Endothelial cell (in vitro differentiated cells): ENCODE measurements at places on chromosomes 2 and 18. TPM values are rescaled to one million over a fixed set of nuclear protein-coding genes. Genes with fewer than 3 reads are reported as not detected.

DNA sequence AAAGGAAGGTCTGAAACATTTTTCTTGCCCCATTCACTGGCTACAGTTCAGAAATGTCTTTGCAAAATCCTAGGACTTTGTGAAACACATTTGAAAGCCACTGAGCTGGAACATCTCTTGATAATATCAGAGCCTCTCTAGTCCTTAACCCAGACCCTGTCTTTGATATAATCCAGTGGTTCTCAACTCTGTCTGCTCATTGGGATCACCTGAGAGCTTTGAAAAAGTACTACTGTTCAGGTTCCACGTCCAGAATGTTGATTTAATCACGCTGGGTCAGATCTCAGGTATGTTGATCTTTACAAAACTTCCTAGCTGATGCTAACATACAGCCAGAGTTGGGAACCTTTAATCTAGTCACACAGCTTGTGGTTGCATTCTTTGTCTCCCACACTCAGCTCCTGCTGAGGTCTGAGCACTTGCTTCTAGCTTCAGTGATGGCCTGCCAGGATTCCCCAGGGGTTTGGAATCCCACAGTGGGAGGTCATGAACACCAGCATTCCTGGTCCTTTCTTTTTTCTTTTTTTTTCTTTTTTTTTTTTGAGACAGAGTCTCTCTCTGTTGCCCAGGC lies 262.7 kb downstream of the SETBP1 start:
- no peak overlapping the region for H3K4me3 ChIP-seq
- peaks cover 4% of the 10 kb centered on the region for H3K36me3 ChIP-seq
- peaks cover 55% of the 10 kb centered on the region for H3K4me1 ChIP-seq

- peaks cover 3% of the 10 kb centered on the region for H3K4me1 ChIP-seq
- peak overlapping the region; percentile 72 for H3K27ac ChIP-seq
- no peak overlapping the region for H3K4me3 ChIP-seq
- no peaks in the 10 kb centered on the region for H3K36me3 ChIP-seq
- DNase-seq = no peak
Measured at GRCh38 chr2:202249521-202250253, 11.3 kb upstream of the SUMO1 start.

The GPR155 gene
- total RNA-seq = 1.7 TPM

The SAG gene
- not detected for total RNA-seq

The CTAGE1 gene
- not detected for total RNA-seq

- H3K36me3 ChIP-seq = peaks cover 22% of the 10 kb centered on the region
- peaks cover 3% of the 10 kb centered on the region for H3K4me1 ChIP-seq
- H3K27me3 ChIP-seq = peaks cover 15% of the 10 kb centered on the region
- no peak overlapping the region for H3K4me3 ChIP-seq
- no peak overlapping the region for H3K27ac ChIP-seq
Measured at GRCh38 chr2:72961853-72962468, 44.6 kb downstream of the EMX1 start.

GRCh38 chr2:23519334-23519651 lies 134.3 kb downstream of the KLHL29 start:
- peaks cover 10% of the 10 kb centered on the region for H3K4me1 ChIP-seq
- H3K27me3 ChIP-seq = peaks cover 9% of the 10 kb centered on the region
- no peak overlapping the region for H3K4me3 ChIP-seq
- no peak for DNase-seq
- no peak overlapping the region for H3K27ac ChIP-seq

DNA sequence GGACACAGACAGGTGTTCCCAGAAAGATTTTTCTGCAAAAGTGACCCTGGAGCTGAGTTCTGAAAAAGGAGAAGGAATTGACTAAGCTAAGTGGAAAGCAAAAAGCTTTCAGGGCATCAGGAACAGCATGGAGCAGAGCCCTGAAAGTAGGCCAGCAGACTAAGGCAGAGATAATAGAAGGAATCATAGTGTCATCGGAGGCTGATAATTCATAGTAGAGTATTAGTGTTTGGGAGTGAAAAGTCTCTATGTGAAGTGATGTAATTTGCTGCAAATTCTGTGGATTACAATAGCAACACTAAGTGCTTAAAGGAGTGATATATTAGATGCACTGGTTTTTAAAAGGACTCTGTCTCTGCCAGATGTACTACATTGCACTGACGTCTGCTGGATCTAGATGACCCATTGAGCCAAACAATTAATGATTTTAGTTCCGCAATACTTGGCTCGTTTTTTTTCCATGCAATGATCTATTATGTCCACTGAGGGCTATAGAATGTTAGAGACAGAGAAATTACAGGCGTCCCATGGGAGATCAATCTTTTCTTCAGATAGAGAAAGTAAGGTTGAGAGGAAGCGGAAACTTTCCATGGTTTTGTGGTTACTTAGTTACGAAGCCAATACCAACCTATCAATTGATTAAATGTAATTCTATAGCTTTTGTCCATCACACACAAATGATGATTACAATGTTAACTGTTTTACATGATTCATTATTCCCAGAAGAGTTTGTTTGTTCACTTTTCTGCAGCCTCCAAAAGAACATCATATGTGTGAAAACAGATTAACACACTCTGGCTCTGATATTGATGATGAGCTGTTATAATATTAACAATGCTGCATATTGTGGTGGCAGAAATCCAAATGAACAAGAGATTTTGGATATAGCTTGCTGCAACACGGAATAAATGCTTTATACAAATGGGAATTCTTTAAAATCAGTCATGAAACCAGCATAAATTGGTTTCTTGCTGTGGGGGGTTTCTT lies 143.7 kb downstream of the MC4R start:
- no peaks in the 10 kb centered on the region for H3K36me3 ChIP-seq
- no peak for DNase-seq
- no peak overlapping the region for H3K4me3 ChIP-seq
- H3K4me1 ChIP-seq = no peaks in the 10 kb centered on the region
- H3K27ac ChIP-seq = no peak overlapping the region

- no peaks in the 10 kb centered on the region for H3K4me1 ChIP-seq
- H3K27ac ChIP-seq = peak overlapping the region; percentile 1
- H3K36me3 ChIP-seq = peaks cover 27% of the 10 kb centered on the region
- H3K27me3 ChIP-seq = peaks cover 2% of the 10 kb centered on the region
Measured at GRCh38 chr2:3254442-3254941, 123.1 kb downstream of the EIPR1 start.

GRCh38 chr18:35291166-35291565 lies 1.1 kb upstream of the ZSCAN30 start:
- peak overlapping the region; percentile 99 for H3K4me3 ChIP-seq
- H3K27ac ChIP-seq = peak overlapping the region; percentile 98
- DNase-seq = no peak

GRCh38 chr2:98777076-98777475 lies 46.1 kb upstream of the MGAT4A start:
- H3K4me1 ChIP-seq = peaks cover 2% of the 10 kb centered on the region
- H3K4me3 ChIP-seq = no peak overlapping the region
- H3K27ac ChIP-seq = no peak overlapping the region
- H3K36me3 ChIP-seq = peaks cover 5% of the 10 kb centered on the region
- peaks cover 3% of the 10 kb centered on the region for H3K27me3 ChIP-seq

GRCh38 chr18:58501066-58501896 lies 127.6 kb downstream of the ALPK2 start:
- no peaks in the 10 kb centered on the region for H3K36me3 ChIP-seq
- H3K27ac ChIP-seq = no peak overlapping the region
- H3K4me1 ChIP-seq = no peaks in the 10 kb centered on the region
- no peak for DNase-seq

The ANKRD53 gene
- total RNA-seq = 0.56 TPM

- no peaks in the 10 kb centered on the region for H3K4me1 ChIP-seq
- no peak for DNase-seq
- H3K36me3 ChIP-seq = no peaks in the 10 kb centered on the region
- H3K4me3 ChIP-seq = no peak overlapping the region
Measured at GRCh38 chr18:41617647-41618046, 337.4 kb upstream of the PIK3C3 start.

GRCh38 chr18:53935803-53936202 lies 288.7 kb downstream of the MBD2 start:
- DNase-seq = no peak
- no peak overlapping the region for H3K27ac ChIP-seq

DNA sequence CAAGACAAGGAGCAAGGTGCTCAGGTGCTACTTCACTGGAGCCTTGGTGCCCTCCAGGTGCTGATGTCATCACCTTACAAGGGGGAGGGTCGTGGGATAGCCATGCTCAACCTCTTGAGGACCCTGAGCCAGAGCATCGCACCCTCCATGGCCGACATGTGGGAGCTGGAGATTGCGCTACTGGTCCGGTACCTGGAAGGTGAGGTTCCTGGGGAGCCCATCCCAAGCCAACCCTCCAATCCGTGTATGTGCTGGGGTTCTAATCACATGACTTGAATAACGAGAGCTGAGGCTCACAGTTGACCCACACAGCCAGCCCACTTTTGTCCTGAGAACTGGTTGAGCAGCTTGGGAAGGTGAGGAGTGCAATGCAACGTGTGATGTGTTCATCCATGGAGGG lies 25.9 kb downstream of the MROH2A start:
- no peak overlapping the region for H3K4me3 ChIP-seq
- H3K27me3 ChIP-seq = peaks cover 11% of the 10 kb centered on the region
- DNase-seq = no peak
- no peaks in the 10 kb centered on the region for H3K4me1 ChIP-seq

GRCh38 chr18:10913919-10914318 lies 235.4 kb downstream of the PIEZO2 start:
- H3K27me3 ChIP-seq = no peaks in the 10 kb centered on the region
- H3K4me1 ChIP-seq = no peaks in the 10 kb centered on the region
- H3K27ac ChIP-seq = no peak overlapping the region

- H3K36me3 ChIP-seq = no peaks in the 10 kb centered on the region
- H3K4me1 ChIP-seq = peaks cover 18% of the 10 kb centered on the region
- no peak for DNase-seq
- H3K27ac ChIP-seq = no peak overlapping the region
- H3K27me3 ChIP-seq = no peaks in the 10 kb centered on the region
- no peak overlapping the region for H3K4me3 ChIP-seq
Measured at GRCh38 chr18:45254709-45255082, 360.6 kb upstream of the SLC14A2 start.

DNA sequence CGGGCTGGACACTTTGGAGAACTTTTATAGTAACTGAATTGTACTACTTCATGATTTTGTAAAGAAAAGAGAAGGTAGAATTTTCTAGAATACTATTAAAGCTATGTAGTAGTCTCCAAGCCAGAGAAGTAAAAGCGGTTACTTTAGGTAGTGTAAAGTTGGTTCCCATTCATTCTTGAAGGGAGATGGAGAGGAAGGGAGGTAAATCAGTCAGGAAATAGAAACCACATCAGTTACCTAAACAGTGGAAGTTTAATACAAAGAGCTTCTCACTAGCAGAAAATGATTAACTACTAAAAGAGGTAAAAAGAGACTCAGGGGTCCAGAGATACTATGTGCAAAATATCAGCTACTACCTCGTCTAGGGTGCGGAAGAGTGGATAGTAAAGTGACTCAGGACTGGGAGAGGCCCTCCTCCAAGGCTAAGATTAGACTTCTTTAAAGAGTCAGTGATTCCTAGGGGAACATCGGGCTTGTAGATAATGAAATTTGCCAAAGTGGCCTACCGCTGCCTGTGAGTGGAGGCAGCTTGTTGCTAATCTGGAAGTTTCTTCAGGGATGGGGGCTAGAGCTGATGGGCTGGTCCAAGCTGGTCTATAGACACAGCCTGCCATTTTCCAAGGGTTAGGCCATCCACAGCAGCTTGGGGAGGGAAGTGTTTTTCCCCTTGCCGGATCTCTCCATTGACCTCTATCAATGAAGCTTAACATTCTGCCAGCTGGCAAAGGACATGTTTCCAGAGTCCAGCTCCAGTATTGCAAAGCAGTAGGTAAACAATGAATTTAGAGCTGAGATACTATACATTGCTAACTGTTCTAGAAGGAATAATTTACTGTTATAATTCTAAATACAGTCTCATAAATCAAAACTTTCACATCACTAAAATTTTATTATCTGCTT lies 246.4 kb upstream of the BOD1L2 start:
- no peaks in the 10 kb centered on the region for H3K36me3 ChIP-seq
- no peaks in the 10 kb centered on the region for H3K27me3 ChIP-seq
- H3K27ac ChIP-seq = no peak overlapping the region
- DNase-seq = no peak
- no peak overlapping the region for H3K4me3 ChIP-seq
- peaks cover 7% of the 10 kb centered on the region for H3K4me1 ChIP-seq

GRCh38 chr2:106168657-106169056 lies 25.4 kb downstream of the UXS1 start:
- no peaks in the 10 kb centered on the region for H3K36me3 ChIP-seq
- no peak overlapping the region for H3K4me3 ChIP-seq
- peaks cover 26% of the 10 kb centered on the region for H3K4me1 ChIP-seq
- no peaks in the 10 kb centered on the region for H3K27me3 ChIP-seq

The CPO gene
- total RNA-seq = not detected
